ENCODE measurements at places on chromosomes 16 and 17.

- DNase-seq: no peak
Measured at GRCh38 chr17:45031231-45032173, 19.9 kb downstream of the DCAKD start.

DNA sequence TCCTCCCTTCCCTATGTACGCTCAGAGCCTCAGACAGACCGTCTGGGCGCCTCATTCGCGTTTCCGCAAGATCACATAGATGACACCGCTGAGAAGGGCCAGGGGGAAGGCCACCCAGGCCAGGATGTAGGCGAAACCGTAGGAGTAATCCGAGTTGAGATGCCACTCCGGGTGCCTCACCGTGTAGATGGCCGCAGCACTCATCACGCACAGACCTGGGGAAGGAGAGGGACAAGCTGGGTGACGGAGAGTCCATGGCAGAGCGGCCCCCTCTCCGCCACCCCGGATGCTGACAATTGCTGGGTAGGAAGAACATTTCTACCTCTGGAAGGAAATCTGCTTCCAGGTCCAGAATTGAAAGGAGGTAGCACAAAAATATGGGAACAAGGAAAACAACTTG is 34.3 kb downstream of the PMP22 start:
- DNase-seq: no peak

- DNase-seq: no peak
Measured at GRCh38 chr17:27984404-27984803, 58.1 kb upstream of the NLK start.

GRCh38 chr17:32807577-32807976 is 69.3 kb downstream of the MYO1D start:
- no peak for DNase-seq

GRCh38 chr17:73342050-73342522 is 30.3 kb upstream of the CDC42EP4 start:
- peak; percentile 95 for DNase-seq

DNA sequence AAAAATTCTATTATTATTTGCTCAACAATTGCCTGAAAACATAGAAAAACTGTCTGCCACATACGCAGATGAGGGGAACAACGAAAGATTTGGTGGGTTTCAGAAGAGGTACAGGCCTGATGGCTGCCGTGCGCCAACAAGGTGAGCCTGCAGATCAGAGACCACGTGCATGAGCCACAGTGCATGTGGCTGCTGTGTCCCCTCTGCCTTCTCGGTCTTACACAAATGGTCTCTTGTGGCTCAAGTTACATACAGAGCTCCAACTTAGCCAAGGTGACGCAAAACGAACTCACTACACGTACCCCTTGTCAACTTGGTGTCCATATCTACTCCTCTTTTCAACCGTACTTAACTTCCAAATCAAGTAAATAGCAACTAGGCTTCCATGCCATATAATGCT is 82.3 kb downstream of the ADCY9 start:
- no peak for DNase-seq
